Peyer's patch (tissue), 4 donors: ENCODE measurements at places on chromosomes 2 and 18.
A peak's percentile ranks its signal among the peaks of the same experiment; 100 is the strongest.

DNA sequence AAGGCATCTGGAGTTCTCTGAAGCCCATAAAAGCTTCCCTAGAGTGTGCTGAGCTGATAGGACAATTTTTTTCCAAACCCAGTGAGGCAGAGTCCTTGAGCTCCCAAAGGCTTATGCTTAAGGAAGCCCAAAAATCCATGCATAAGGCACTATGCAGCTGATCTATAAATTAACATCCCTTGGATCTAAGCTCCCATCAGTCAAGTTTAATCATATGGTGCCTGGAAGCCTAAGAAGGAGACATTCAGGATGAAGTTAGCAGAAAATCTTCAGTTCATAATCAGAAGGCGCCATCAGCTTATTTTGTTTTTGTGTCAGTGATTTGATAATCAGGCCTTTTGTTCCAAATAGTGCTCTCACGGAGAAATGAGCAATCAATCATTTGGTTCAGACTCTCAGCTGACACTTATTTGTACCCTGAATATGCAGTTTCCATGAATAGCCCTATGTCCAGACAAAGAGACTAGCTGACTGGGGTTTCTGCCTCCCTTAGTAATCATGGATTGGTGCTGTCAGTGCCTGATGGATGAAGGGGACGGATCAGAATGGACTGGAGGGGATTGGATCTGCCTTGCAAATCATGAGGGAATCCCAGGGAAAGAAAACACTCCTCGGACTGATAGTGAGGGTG, 464.8 kb upstream of the RGPD4 start:
- no peak for DNase-seq
- H3K27me3 ChIP-seq: no peaks in the 10 kb centered on the region
- no peak overlapping the region for H3K27ac ChIP-seq
- no peaks in the 10 kb centered on the region for H3K4me1 ChIP-seq
- H3K36me3 ChIP-seq: no peaks in the 10 kb centered on the region
- no peak overlapping the region for H3K4me3 ChIP-seq

GRCh38 chr2:68390586-68390985, 25.5 kb downstream of the PLEK start:
- H3K4me3 ChIP-seq: no peak overlapping the region
- no peaks in the 10 kb centered on the region for H3K27me3 ChIP-seq
- no peak overlapping the region for H3K27ac ChIP-seq

- no peaks in the 10 kb centered on the region for H3K4me1 ChIP-seq
- H3K27ac ChIP-seq: no peak overlapping the region
- no peak overlapping the region for H3K4me3 ChIP-seq
- no peaks in the 10 kb centered on the region for H3K27me3 ChIP-seq
- DNase-seq: no peak
- H3K36me3 ChIP-seq: no peaks in the 10 kb centered on the region
Measured at GRCh38 chr18:24936691-24937090, 415.3 kb downstream of the ZNF521 start.

DNA sequence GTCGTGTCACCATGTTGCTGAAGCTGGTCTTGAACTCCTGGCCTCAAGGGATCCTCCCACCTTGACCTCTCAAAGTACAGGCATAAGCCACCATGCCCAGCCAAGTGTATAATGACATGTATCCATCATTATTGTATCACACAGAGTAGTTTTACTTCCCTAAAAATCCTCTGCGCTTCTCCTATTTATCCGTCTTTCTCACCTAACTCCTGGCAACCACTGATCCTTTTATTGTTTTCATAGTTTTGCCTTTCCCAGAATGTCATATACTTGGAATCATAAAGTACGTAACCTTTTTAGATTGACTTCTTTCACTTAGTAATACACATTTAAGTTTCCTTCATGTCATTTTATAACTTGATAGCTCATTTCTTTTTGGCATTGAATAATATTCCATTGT, 51.0 kb downstream of the ZC3H15 start:
- H3K4me3 ChIP-seq: no peak overlapping the region
- H3K4me1 ChIP-seq: no peaks in the 10 kb centered on the region
- no peak for DNase-seq
- no peaks in the 10 kb centered on the region for H3K27me3 ChIP-seq
- no peak overlapping the region for H3K27ac ChIP-seq

DNA sequence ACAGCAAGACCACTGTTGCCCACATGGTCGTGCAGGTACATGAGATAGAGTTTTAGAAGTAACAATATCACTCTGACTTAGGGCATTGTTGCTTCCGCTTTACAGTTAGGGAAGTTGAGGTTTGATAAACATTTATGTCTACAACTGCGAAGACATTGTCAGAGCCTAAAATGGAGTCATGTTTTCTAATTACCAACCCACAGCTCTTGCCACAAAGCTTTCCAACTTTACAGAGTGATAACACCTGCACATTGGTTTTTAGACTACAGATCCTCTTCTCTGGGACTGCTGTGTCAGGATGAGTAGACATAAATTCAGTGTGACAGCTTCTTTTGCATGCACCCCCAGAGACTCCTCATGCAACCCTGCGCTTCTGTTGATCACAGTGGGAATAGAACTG, 119.0 kb downstream of the FEZ2 start:
- H3K27ac ChIP-seq: no peak overlapping the region
- DNase-seq: no peak
- no peaks in the 10 kb centered on the region for H3K27me3 ChIP-seq
- H3K4me3 ChIP-seq: no peak overlapping the region

DNA sequence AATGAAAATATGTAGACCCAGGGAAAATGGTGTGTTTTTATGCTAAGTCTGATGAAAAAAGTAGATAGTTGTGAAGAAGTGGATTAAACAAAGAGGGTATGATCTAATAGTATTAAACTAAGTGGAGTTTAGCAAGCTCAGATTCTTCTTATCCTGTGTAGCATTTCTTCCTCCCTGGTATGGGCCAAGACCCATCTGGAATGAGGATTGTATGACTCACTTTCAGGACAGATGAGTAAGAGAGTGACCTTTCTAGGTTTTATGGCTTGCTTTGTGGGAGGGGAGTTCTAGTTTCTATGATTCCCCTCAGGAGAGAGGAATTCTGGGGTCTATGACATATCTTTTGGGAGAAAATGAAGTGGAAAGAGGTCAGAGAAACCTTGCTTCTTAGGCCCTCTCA, 550.1 kb downstream of the SPAG16 start:
- H3K27ac ChIP-seq: no peak overlapping the region
- no peak overlapping the region for H3K4me3 ChIP-seq
- DNase-seq: no peak
- no peaks in the 10 kb centered on the region for H3K36me3 ChIP-seq
- H3K27me3 ChIP-seq: no peaks in the 10 kb centered on the region

DNA sequence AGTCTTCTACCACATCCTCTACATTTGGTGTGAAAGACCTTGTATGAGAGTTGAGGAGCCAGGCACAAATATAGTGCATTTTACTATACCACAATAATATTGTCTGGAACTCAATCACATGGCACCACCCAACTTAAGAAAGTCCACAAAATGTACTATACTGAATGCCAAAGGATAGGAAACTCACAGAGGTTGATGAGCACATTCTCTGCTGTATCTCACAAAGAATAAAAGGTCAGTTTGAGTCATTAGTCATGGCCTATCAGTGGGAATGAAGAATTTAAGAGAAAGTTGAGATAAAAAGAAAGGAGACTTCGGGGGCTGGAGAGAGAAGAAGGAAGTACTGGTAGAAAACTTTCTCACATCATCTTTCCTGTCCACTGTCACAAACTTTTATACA, 134.3 kb downstream of the RDH14 start:
- H3K27ac ChIP-seq: no peak overlapping the region
- H3K36me3 ChIP-seq: no peaks in the 10 kb centered on the region
- DNase-seq: no peak

GRCh38 chr2:20868377-20868776, 45.5 kb upstream of the LDAH start:
- H3K36me3 ChIP-seq: no peaks in the 10 kb centered on the region
- H3K27ac ChIP-seq: no peak overlapping the region
- no peaks in the 10 kb centered on the region for H3K4me1 ChIP-seq
- DNase-seq: no peak
- H3K4me3 ChIP-seq: no peak overlapping the region

- H3K36me3 ChIP-seq: no peaks in the 10 kb centered on the region
- no peak overlapping the region for H3K4me3 ChIP-seq
- H3K27ac ChIP-seq: no peak overlapping the region
Measured at GRCh38 chr2:212915121-212915782, 236.2 kb downstream of the IKZF2 start.

DNA sequence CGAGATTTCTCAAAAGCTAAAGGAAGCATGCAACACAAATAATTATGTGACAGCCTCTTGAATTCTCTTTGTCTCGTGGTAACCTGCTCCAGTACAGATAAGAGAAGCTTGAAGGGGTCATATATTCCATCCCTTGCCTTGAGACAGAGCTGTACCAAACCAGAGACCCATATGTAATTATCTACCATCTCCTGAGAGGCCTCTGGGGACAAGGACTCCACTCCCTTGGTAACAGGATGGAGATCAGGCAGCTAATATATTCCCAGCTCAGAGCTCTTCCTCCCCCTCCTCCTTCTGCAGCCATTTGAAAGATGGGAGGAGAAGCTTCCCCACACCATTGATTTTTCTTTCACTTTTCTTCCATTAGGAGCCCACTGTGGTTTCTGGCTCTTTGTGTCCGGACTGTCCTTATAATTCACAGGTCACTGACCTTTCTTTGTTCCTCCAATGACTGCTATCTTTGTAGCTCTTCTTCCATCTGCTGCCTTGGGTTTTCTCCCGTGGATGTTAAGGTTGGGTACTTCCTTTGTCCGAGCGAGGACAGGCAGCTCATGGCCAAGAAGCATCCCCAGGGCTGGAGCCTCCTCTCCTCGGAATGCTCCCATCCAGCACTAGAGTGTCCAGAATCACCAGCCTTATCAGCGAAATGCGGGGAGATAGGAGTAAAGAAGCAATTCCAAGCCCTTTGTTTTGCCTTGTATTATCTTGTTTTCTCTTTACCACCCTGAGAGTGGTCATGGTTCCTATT, 72.6 kb upstream of the STPG4 start:
- H3K27ac ChIP-seq: no peak overlapping the region
- H3K4me3 ChIP-seq: no peak overlapping the region
- H3K36me3 ChIP-seq: no peaks in the 10 kb centered on the region
- no peaks in the 10 kb centered on the region for H3K27me3 ChIP-seq
- peaks cover 18% of the 10 kb centered on the region for H3K4me1 ChIP-seq

DNA sequence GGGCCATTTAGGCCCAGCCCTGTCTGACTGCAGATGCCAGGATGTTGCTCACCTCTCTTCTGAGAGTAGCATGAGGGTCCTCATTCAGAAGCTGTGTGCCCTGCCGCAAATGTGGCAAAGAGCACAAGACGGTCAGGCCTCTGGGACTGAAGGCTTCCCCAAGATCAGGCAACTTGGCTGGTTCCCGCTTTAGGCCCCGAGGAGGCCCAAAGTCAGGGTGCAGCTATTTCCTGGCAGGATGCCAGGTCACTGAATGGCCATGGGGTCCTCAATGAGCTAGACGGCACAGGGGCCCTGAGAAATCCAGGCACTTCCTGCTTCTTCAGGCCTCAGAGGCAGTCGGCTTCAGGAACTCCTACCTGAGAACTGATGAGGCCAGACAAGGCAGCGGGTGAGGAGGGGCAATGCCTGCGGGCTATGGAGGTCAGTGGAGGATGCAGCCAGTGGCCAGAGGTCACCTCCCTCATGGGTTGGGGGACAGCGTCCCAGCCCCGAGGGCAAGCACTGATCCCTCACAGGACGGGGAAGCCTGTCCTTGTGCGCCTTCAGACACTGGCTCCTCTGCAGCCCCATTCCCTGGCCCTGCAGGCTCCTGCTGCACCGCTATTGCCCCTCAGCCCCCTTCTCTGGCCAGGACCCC, 44.9 kb downstream of the LMAN2L start:
- H3K27ac ChIP-seq: no peak overlapping the region
- no peaks in the 10 kb centered on the region for H3K4me1 ChIP-seq
- H3K36me3 ChIP-seq: no peaks in the 10 kb centered on the region
- no peaks in the 10 kb centered on the region for H3K27me3 ChIP-seq

GRCh38 chr2:200056105-200056504, 100.7 kb downstream of the MAIP1 start:
- no peaks in the 10 kb centered on the region for H3K4me1 ChIP-seq
- H3K36me3 ChIP-seq: no peaks in the 10 kb centered on the region
- no peak for DNase-seq
- no peak overlapping the region for H3K4me3 ChIP-seq
- H3K27ac ChIP-seq: no peak overlapping the region

DNA sequence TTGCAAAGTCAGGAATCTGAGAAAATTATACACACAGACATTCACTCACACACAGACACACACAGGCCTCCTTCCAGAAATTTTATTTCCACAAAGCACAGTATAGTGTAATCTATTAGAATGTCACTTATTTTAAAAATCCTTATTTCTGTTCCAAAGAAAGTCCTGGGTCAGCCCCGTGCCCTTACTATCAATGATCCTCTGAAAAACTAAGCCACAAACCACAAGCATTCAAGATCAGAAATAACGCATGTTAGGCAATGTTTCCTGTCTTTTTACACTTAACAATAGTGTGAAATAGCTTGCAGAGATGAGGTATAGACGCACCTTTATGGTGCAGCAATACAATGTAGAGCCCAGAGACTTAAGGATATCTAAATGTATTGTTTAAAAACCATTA, 25.8 kb downstream of the TBC1D8 start:
- no peaks in the 10 kb centered on the region for H3K36me3 ChIP-seq
- peak overlapping the region; percentile 76 for H3K27ac ChIP-seq
- H3K27me3 ChIP-seq: no peaks in the 10 kb centered on the region
- H3K4me3 ChIP-seq: no peak overlapping the region
- H3K4me1 ChIP-seq: peaks cover 48% of the 10 kb centered on the region

- DNase-seq: no peak
- H3K36me3 ChIP-seq: no peaks in the 10 kb centered on the region
- no peaks in the 10 kb centered on the region for H3K27me3 ChIP-seq
Measured at GRCh38 chr18:33239298-33239697, 201.2 kb downstream of the CCDC178 start.

GRCh38 chr2:150296770-150297546, 190.5 kb downstream of the RND3 start:
- no peaks in the 10 kb centered on the region for H3K36me3 ChIP-seq
- H3K4me3 ChIP-seq: no peak overlapping the region
- no peak overlapping the region for H3K27ac ChIP-seq
- no peak for DNase-seq
- no peaks in the 10 kb centered on the region for H3K27me3 ChIP-seq

GRCh38 chr2:12429779-12430406, 286.8 kb upstream of the TRIB2 start:
- H3K27ac ChIP-seq: no peak overlapping the region
- H3K27me3 ChIP-seq: no peaks in the 10 kb centered on the region
- H3K4me1 ChIP-seq: peaks cover 3% of the 10 kb centered on the region
- no peak overlapping the region for H3K4me3 ChIP-seq

- H3K27me3 ChIP-seq: no peaks in the 10 kb centered on the region
- H3K4me1 ChIP-seq: no peaks in the 10 kb centered on the region
- DNase-seq: no peak
- no peaks in the 10 kb centered on the region for H3K36me3 ChIP-seq
- H3K4me3 ChIP-seq: no peak overlapping the region
Measured at GRCh38 chr2:206890926-206891325, 48.4 kb upstream of the CPO start.

GRCh38 chr18:67646890-67647289, 130.4 kb upstream of the DSEL start:
- DNase-seq: no peak
- H3K27ac ChIP-seq: no peak overlapping the region
- no peaks in the 10 kb centered on the region for H3K36me3 ChIP-seq
- no peaks in the 10 kb centered on the region for H3K4me1 ChIP-seq

- H3K27ac ChIP-seq: no peak overlapping the region
- H3K4me1 ChIP-seq: no peaks in the 10 kb centered on the region
- DNase-seq: no peak
- H3K36me3 ChIP-seq: no peaks in the 10 kb centered on the region
- H3K27me3 ChIP-seq: no peaks in the 10 kb centered on the region
- no peak overlapping the region for H3K4me3 ChIP-seq
Measured at GRCh38 chr2:100285691-100286090, 36.6 kb downstream of the LONRF2 start.

- peaks cover 20% of the 10 kb centered on the region for H3K4me1 ChIP-seq
- no peak overlapping the region for H3K4me3 ChIP-seq
- no peaks in the 10 kb centered on the region for H3K27me3 ChIP-seq
- peak overlapping the region; percentile 90 for H3K27ac ChIP-seq
Measured at GRCh38 chr2:28366496-28367282, 26.0 kb upstream of the FOSL2 start.
